A549 (cell line): ENCODE measurements at places on chromosomes 6 and 20.

DNA sequence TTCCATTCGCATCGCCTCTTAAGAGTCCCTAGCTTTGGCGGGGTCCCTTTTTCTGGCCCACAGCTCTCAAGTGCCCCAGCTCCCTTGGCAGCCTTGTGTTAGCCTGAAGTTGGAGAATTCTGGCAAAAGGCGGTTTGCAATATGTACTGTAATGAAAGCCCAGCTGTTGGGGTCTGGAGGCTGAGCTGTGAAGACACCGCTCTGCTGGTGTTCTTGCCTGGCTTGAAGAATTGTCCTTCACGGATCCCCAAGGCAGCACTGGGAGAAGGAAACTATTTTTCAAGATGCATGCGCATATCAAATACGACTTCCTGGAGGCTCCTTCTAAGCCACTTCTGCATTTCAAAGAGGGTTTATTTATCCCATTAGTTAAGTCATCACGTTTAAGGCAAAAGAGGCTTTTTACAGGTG, 21.4 kb upstream of the CITED2 start:
- DNase-seq = no peak

- DNase-seq = peak; percentile 83
These were observed 3.5 kb downstream of the NDUFAF5 start for GRCh38 chr20:13788167-13788834.

DNA sequence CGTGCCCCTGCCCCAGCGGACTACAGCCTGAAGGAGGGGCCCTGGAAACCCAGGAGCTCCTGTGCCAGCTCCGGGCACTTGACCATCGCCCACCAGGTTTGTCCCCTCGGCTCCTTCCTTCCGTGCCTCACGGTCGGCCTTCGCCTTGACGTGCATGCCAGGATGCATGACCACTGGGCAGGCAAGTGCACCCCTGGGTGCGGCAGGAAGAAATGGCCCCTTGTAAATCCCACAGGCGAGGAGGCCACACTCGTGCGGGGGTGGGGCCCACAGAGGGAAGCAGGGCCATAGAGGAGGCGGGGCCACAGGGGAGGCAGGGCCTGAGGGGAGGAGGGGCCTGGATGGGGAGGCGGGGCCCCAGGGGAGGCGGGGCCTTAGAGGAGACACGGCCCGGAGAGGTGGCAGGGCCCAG, 81.7 kb downstream of the YTHDF1 start:
- no peak for DNase-seq

- no peak for DNase-seq
These were observed at the start of gene PPP1R16B for GRCh38 chr20:38805502-38805957. PPP1R16B (plus strand) TSS chr20:38805697; CDS start chr20:38835926, 30,229 bp downstream.

GRCh38 chr6:43076464-43077332, 584 bp downstream of the PTK7 start:
- DNase-seq = no peak

GRCh38 chr6:122491919-122492555, 20.4 kb upstream of the SERINC1 start:
- DNase-seq = peak; percentile 37

- DNase-seq = no peak
These were observed 531.9 kb upstream of the MAN1A1 start for GRCh38 chr6:119881416-119881815.

DNA sequence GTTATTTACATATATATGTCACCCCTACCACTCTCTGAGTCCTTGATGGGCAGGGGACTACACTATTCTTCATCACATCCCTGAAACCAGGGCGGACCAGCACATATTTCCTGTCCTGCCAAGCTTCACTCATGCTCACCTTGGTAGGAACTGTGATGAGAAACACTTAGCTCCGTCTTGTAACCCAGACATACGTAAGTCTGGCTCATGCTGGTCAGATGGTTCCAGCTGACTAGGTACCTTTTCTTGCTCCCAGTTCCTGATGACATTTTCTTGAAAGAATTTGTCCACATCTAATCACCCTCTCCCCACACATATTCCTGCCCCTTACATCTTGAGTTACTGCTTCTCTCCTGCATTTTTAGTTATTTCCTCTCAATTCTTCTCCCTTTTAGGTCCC, 122.2 kb upstream of the MYLIP start:
- DNase-seq = no peak

DNA sequence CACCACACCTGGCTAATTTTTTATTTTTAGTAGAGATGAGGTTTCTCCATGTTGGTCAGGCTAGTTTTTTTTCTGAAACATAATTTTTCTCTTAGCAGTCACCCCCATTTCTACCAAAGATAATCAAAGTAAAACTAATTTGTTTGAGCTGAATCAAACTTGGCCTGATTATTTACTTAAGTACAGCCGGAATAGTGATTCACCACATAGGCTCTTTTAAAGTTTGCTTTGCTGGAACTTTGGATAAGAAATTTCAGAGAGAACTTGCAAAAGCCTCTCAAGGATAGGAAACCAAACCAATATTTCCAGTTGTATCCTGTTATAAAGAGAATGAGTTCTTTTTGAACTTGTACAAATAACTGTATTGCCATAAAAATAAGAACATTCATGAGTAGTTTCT, 105.0 kb upstream of the SYNCRIP start:
- DNase-seq = no peak

- no peak for DNase-seq
These were observed 64.0 kb upstream of the KCNK16 start for GRCh38 chr6:39386487-39386886.

- DNase-seq = no peak
These were observed 33.8 kb upstream of the FAM135A start for GRCh38 chr6:70379473-70380013.

GRCh38 chr20:34262488-34263288, 21.5 kb downstream of the ASIP start:
- no peak for DNase-seq
